Breast epithelium (tissue), 4 donors: ENCODE measurements at places on chromosomes 4 and X.

DNA sequence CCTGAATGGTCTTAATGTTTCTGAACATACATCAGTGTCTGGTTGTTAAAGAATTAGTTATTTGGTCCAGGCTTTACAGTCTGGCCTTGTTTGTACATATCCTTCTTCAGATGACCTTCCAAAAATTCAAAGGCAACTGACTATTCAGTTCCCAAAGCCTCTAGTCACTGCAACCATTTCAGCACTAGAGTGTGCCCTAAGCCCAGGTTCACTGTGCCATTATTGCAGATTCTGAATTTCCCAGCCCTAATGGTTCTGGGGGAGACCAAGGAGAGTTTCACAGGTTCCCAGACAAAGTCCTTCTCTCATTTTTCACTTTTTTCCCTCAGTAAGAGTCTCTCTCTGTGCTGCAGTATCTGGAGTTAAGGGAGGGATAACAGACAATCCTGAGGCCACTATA is 235.8 kb downstream of the TRAM1L1 start:
- H3K4me3 ChIP-seq, result no peak overlapping the region
- H3K27me3 ChIP-seq, result no peaks in the 10 kb centered on the region
- no peaks in the 10 kb centered on the region for H3K4me1 ChIP-seq
- no peaks in the 10 kb centered on the region for H3K36me3 ChIP-seq
- H3K27ac ChIP-seq, result no peak overlapping the region

- H3K4me3 ChIP-seq, result no peak overlapping the region
- no peaks in the 10 kb centered on the region for H3K4me1 ChIP-seq
- no peaks in the 10 kb centered on the region for H3K27me3 ChIP-seq
- H3K27ac ChIP-seq, result no peak overlapping the region
Observed at GRCh38 chr4:184583738-184584502, 65.3 kb downstream of the CASP3 start.

GRCh38 chr4:76902233-76902890 is 4.4 kb upstream of the SOWAHB start:
- H3K36me3 ChIP-seq, result no peaks in the 10 kb centered on the region
- DNase-seq, result no peak
- H3K4me3 ChIP-seq, result no peak overlapping the region

GRCh38 chrX:96453139-96453538 is 231.5 kb upstream of the DIAPH2 start:
- H3K27ac ChIP-seq, result no peak overlapping the region
- peaks cover 22% of the 10 kb centered on the region for H3K27me3 ChIP-seq
- no peaks in the 10 kb centered on the region for H3K4me1 ChIP-seq
- H3K36me3 ChIP-seq, result no peaks in the 10 kb centered on the region
- no peak overlapping the region for H3K4me3 ChIP-seq

DNA sequence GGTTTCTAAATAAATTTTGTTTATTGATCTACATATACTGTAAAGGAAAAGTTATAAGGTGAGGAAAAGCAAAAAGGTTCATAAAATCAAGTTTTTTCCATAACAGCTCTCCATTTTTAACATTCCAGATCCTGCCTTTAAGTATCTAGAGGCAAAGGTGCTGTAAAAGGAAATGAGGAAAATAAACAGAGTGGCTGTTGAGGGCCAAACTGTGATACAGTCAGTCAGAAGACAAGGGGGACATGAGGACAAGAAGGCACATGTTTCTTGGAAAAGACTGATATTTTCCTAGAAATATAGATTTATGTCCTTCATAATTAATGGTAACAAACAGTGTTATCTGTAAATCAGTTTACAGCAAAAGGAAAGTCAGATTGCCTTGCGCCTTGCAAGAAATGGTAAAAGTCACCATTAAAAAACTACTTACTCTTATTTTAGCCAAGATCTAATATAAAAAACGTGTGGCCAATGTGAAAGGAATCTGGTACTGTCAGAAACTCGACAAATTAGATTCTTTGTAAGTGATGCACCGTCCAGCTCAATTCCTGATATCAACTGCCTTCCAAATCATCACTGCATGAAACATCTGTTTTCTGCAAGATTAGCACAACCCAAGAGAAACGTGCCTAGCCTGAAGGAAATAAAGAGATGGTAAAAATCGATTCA is 34.0 kb upstream of the VEGFD start:
- H3K27ac ChIP-seq, result no peak overlapping the region
- H3K4me3 ChIP-seq, result no peak overlapping the region
- H3K36me3 ChIP-seq, result no peaks in the 10 kb centered on the region
- H3K27me3 ChIP-seq, result peaks cover 8% of the 10 kb centered on the region
- H3K4me1 ChIP-seq, result no peaks in the 10 kb centered on the region
